Anterior cingulate cortex (tissue), 58 donors: ENCODE measurements at places on chromosomes 6 and 20.

DNA sequence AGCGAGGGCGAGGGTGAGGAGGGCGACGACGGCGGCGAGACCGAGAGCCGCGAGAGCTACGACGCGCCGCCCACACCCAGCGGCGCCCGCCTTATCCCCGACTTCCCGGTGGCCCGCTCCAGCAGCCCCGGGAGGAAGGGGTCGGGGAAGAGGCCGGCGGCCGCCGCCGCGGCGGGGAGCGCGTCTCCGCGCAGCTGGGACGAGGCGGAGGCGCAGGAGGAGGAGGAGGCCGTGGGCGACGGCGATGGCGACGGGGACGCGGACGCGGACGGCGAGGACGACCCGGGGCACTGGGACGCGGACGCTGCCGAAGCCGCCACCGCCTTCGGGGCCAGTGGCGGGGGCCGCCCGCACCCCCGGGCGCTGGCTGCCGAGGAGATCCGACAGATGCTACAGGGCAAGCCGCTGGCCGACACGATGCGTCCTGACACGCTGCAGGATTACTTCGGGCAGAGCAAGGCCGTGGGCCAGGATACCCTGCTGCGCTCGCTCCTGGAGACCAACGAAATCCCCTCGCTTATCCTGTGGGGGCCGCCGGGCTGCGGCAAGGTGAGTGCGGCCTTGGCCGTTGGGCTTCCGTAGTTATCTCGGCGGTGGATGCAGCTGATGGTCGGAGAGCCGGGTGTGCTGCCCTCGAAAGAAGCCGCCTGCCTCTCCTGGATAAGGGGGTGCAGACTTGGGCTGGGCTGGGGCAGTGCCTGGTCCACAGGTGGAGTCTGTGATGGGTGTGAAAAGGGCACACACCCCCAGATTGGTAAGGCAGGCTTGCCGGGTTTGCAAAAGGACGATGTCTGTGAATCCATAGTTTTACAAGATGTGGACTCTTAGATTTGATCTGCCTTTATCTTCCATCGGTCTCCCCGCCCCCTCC is 938 bp downstream of the WRNIP1 start:
- peak; percentile 19 for DNase-seq

DNA sequence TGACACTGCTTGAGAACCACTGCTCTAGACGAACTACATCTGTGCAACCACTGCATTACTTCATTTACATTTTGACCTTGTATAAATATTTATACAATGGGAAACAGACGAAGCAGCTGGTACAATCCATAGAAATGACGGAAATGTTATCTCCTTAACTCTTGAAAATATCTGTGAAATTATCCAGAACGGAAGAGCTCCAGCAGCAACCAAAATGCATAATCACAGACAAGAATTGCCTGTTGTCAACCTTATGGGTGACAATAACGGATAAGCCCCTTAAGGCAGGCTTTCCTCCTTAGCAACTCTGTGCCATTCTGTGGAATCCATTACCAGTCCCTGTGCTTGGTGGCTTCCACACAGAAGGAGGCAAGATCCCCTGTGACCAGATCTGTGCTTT is 115.4 kb downstream of the DTNBP1 start:
- DNase-seq: no peak

GRCh38 chr6:158762787-158763433 is 56.3 kb downstream of the EZR start:
- DNase-seq: no peak

DNA sequence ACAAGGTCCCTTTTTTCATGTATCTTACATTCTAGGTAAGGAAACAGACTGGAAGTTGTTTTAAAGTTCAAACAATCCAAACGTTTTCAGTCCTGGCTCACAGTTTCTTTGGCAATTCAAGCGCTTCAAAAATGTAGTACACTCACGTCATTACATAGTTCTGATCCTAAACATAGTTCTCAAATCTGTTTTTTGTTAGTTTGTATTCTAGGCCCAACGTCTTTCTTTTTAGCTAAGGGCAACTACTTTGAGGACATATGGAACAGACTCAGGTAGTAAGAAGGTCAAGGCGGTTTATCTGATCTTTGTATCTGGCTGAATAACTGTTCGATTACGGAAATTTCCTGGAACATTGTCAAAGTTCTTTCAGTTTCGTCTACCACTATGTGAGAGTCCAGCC is 36.9 kb upstream of the PLCB4 start:
- no peak for DNase-seq

DNA sequence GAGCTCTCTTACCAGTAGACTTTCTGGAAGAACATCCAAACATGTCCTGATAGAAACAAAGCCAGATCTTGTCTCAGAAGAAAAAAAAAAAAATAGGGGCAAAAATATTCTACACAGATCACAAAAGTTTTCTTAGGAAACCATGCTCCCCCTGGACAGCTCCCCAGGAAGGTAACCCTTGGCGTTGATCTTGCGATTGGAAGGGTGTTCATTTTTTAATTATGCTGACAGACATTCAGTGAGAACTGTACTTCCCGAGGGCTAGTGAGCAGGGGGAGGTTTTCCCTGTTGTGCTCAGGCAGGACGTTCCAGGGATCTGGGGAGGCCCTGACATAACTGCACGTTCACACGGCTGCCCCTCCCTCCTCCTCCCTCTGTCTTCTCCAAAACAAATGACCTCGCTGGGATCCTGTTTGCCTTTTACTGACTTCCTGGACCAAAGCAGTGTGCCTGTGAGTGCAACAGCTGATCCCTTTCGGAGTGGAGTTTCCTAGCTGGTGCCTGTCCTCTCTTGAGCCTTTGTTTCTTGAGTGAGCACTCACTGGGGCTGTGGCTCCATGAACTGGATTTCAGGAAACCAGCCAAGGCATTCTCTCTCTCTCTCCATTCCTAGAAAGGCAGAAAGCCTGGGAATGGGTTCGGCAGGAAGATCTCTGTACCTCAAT is 46.7 kb downstream of the MARCKS start:
- DNase-seq: no peak

GRCh38 chr6:128882991-128883611 is at the start of gene LAMA2:
Gene LAMA2, plus strand, starts transcription at chr6:128883138. Its CDS starts 108 bp downstream, at chr6:128883246.
- DNase-seq: peak; percentile 35

- DNase-seq: no peak
Measured at GRCh38 chr20:42549496-42549895, 640.2 kb downstream of the PTPRT start.

DNA sequence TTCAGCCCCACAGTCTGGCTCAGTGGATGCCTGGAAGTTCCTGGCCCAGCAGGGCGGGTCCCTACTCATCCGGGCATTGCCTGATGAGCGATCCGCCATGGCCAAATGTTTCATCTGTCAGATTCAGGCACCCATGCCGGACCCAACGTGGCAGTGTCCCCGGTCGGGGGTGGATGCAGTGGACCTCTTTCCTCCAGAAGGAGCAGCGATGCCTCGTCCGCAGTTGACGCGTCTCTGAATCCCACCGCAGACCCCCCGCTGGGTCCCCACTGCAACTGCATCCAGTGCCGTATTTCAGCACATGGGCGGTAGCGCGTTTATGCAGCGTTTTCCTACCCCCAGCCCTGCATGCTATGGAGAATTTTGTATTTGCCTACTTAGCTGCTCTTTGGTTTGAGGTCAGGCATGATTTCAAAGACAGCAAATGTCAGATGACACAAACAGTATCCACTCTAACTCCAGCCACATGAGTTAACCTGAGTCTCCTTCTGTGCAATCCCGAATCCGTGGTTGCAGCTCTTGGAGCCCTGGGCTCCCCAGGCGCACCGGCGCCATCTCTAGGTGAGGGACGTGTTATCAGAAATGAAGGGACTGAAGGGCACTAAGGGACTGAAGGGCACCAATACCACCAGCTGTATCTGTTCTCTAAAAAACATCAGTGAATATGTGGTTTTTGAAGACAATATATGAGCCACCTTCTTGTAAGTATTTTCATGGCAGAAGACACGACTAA is 72.6 kb upstream of the THBS2 start:
- no peak for DNase-seq

DNA sequence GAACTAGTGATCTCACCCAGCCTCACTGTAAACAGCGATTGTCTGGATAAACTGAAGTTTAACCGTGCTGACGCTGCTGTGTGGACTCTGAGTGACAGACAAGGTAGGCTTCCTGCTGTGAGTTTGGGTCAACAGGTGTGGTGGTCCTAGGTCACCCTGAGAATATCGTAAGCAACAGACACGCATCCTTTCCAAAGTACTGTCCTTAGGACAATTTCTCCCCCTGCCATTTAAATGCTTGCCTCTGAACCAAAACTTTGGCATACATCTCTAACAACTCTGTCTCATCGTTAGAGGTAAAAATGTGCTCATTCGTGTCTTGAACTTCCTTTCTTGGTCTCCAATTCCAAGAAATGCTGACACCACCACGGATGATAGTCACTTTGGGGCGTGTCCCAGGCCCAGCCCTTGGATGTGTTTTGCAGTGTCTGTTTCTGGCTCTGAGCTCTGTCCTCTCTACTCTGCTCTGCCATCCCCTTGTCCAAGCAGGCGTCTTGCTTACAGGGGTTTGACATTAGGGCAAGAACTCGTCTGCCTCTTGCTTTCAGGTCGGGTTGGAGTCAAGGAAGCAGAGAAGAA is 95.5 kb downstream of the EYA2 start:
- no peak for DNase-seq

GRCh38 chr6:163243692-163244589 is 170.6 kb upstream of the QKI start:
- no peak for DNase-seq

- no peak for DNase-seq
Measured at GRCh38 chr20:47586649-47587294, 85.1 kb downstream of the NCOA3 start.
